ENCODE measurements at places on chromosomes 7 and 10. TPM values are rescaled to one million over a fixed set of nuclear protein-coding genes. Genes with fewer than 3 reads are reported as not detected.

GRCh38 chr7:47351233-47352154, 230.4 kb downstream of the TNS3 start:
- H3K4me3 ChIP-seq: no peak overlapping the region
- no peak overlapping the region for H3K27ac ChIP-seq
- peaks cover 21% of the 10 kb centered on the region for H3K4me1 ChIP-seq
- H3K36me3 ChIP-seq: no peaks in the 10 kb centered on the region
- no peak for DNase-seq

GRCh38 chr10:84542522-84543490, 214.4 kb downstream of the CCSER2 start:
- peaks cover 4% of the 10 kb centered on the region for H3K4me1 ChIP-seq
- no peak for DNase-seq
- no peak overlapping the region for H3K4me3 ChIP-seq
- peaks cover 6% of the 10 kb centered on the region for H3K27me3 ChIP-seq
- H3K27ac ChIP-seq: no peak overlapping the region

- no peaks in the 10 kb centered on the region for H3K36me3 ChIP-seq
- no peak for DNase-seq
- H3K4me1 ChIP-seq: peaks cover 15% of the 10 kb centered on the region
- H3K27ac ChIP-seq: no peak overlapping the region
These were observed 286.8 kb downstream of the PARD3 start for GRCh38 chr10:34528320-34528719.

DNA sequence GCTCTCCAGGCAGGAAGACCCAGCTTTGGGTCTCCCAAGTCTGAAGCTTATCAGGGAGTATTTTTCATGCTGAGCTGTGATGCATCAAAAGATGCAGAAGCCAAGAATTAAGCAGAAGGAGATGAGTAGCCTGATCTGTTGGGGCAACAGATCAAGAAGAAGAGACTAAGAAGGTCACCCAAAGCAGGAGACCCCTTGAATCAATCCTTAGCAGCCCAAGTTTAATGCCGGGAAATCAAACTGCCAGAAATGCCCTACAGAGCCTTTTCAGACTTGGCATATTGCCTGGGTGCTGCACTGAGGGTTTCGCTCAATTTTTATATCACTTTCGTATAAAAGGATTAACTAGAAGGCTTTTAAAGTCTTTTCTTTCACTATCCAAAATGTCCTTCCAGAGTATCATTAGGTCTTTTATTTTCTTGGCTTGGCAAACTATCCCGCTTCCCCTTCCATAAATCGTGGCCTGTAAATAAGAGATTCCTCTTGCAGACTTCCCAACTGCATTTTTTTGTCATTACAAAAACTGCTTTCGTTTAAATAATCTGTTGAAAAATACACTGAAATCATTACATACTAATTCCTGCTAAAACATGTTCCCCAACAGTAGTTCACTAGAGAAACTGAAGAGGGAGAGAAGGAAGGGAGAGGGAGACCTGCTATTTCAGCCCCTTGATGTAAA, 49.0 kb upstream of the STK17A start:
- H3K36me3 ChIP-seq: no peaks in the 10 kb centered on the region
- no peak for DNase-seq
- no peak overlapping the region for H3K4me3 ChIP-seq
- no peaks in the 10 kb centered on the region for H3K27me3 ChIP-seq
- H3K27ac ChIP-seq: no peak overlapping the region

DNA sequence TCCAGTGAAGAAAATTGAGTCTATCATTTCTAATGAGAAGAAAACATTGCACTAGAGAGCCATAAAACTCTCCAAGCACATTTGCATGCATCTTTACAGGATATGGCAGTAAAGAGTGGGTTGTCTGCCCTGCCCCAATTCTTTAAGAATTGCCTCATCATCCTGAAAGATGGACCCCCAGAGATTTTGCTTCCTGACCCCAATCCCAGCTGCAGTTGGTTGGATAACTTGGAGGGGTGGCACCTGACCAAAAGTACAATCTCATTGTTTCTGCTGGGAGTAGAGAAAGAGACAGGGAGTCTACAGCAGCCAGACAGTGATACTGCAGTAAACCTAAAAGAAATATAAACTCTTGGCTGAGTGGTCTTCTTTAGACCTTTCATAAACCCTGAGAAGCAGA, 49.1 kb upstream of the ADCY1 start:
- H3K4me1 ChIP-seq: no peaks in the 10 kb centered on the region
- peak overlapping the region; percentile 51 for H3K27ac ChIP-seq
- H3K27me3 ChIP-seq: no peaks in the 10 kb centered on the region
- DNase-seq: no peak

- no peaks in the 10 kb centered on the region for H3K36me3 ChIP-seq
- H3K4me1 ChIP-seq: no peaks in the 10 kb centered on the region
- no peak for DNase-seq
- H3K4me3 ChIP-seq: no peak overlapping the region
These were observed 35.4 kb upstream of the ZNF107 start for GRCh38 chr7:64630496-64630895.

- H3K4me3 ChIP-seq: no peak overlapping the region
- no peaks in the 10 kb centered on the region for H3K27me3 ChIP-seq
- H3K36me3 ChIP-seq: no peaks in the 10 kb centered on the region
- no peak for DNase-seq
- H3K4me1 ChIP-seq: peaks cover 7% of the 10 kb centered on the region
These were observed 32.7 kb upstream of the TARP start for GRCh38 chr7:38306171-38306570.

- no peaks in the 10 kb centered on the region for H3K4me1 ChIP-seq
- H3K36me3 ChIP-seq: no peaks in the 10 kb centered on the region
- H3K27ac ChIP-seq: no peak within 1 kb of the TSS
- H3K27me3 ChIP-seq: peaks cover 62% of the 10 kb centered on the region
These were observed at the start of gene ACTL6B for GRCh38 chr7:100655908-100656674. TSS of gene ACTL6B (minus strand) at chr7:100656448. CDS start at chr7:100656354, 94 bp downstream.

DNA sequence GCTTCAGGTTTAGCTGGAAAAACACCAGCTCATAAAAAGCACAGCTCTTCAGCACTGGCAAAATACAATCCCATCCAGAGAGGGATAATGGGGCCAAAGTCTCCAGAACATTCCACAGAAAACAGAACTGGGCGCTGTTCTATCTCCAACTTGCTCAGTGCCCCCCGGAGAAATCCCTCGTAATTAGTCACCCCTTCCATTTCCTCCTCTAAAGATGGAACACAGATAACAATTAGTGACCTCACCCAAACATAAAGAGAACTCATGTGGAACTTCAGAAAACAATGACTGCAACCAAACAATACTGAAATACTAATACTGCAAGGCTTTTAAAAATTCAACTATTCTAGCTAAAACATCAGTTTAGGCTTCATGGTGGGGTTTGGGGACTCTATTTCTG, 46.3 kb downstream of the KIAA1549 start:
- H3K36me3 ChIP-seq: no peaks in the 10 kb centered on the region
- peaks cover 10% of the 10 kb centered on the region for H3K4me1 ChIP-seq
- H3K27ac ChIP-seq: no peak overlapping the region
- no peak for DNase-seq

The FAM241B gene
- total RNA-seq: 4.5 TPM

The CCDC3 gene
- total RNA-seq: 1.6 TPM

Data from heart left ventricle (tissue), 16 donors.